CD4-positive, alpha-beta T cell treated with Interleukin-17A for 1 hour (primary cell): ENCODE measurements at places on chromosomes 2 and 18.
A peak's percentile ranks its signal among the peaks of the same experiment; 100 is the strongest.

GRCh38 chr2:236661061-236661761, 91.6 kb downstream of the ACKR3 start:
- no peak for DNase-seq

DNA sequence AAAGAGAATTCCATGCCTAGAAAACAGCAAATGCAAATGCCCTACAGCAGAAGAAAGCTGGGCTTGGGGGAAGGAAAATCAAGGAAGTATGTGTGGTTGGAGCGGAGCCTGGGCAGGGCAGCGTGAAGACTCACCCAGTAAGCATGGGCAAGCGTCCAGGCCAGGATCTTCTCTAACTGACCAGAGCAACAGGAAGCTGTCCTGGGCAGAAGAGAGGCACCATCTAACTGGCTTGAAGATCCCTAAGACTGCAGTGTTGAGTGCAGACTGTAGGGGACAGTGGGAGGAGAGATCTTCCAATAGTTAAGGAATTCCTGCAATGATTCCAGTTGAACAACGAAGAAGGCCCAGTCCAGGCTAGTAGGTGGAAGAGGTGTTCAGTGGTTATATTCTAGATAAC, 57.9 kb downstream of the NXPH2 start:
- DNase-seq = no peak

DNA sequence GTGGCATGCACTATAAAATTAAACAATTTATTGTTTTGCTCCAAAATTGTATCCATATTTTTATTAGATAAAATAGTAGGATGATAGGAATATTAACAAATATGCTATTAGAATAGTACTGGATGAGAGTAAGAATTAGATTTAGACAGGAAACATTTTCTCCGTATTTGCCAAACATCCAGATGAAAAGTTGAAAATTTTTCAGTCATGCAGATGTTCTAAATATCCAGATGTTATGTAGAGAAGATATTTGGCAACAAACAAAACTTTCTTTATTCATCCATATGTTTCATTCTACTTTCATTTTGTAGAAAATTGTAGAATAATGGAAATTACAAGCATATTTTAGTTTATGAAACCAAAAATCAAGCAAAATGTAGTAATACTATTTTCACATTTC, 45.2 kb upstream of the NEUROD1 start:
- no peak for DNase-seq

GRCh38 chr2:102758439-102758838, 3.4 kb upstream of the TMEM182 start:
- DNase-seq = no peak

- DNase-seq = no peak
These were observed 27.0 kb downstream of the TFPI start for GRCh38 chr2:187527262-187527661.

- DNase-seq = no peak
These were observed 917.6 kb upstream of the ACVR2A start for GRCh38 chr2:146927080-146927711.

- DNase-seq = no peak
These were observed 75.3 kb upstream of the RIOK3 start for GRCh38 chr18:23377669-23378301.

DNA sequence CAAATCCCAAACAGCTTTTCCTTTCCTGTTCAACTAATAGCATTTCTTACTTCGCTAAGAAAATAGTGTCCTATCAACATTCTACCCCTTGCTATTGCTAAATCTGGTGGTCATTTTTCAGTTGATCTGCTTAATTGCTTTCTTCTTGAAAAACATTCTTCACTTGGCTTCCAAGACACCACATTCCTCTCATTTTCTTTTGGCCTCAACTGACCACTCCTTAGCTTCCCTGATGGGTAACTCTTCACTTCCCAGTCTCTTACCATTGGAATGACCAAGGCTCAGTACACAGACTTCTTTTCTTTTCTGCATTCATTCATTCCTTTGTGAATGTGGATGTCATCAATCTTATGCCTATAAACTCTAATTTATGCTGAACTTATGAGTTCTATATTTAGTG, 230.8 kb upstream of the CDH2 start:
- no peak for DNase-seq

DNA sequence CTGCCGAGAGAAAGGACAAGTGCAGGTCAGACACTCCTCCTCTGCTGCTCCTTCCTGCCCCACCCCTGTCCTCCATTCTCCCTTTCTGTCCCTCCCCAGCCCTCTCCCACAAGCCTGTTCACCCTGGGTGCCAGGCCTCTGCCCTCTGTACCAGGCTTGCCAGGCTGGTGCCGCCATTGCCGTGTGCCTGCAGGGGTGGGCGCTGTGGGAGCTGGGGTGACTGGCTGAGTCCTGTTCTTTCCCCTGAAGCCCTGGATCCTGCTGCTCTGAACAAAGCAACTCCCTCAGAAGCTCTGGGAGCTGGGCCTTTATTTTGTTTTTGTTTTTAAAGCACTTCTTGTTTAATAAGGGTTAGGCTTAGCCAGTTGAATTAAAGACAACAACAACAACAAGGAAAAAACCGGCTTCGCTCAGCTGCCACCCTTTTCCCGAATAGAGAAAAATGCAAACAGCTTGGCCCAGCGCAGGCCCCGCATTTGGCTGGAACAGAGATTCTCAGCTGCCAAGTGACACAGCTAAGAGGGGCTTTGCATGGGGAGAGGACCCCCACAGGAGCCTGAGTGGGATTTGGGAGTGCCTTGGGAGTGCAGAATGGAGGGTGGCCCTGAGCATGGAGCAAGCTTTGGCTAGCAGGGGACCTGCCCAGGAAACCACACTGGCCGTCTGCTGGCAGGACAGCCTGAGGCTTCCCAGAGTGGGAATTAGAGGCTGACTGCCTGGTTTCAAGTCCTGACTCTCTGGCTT, 9.1 kb downstream of the PCARE start:
- no peak for DNase-seq

DNA sequence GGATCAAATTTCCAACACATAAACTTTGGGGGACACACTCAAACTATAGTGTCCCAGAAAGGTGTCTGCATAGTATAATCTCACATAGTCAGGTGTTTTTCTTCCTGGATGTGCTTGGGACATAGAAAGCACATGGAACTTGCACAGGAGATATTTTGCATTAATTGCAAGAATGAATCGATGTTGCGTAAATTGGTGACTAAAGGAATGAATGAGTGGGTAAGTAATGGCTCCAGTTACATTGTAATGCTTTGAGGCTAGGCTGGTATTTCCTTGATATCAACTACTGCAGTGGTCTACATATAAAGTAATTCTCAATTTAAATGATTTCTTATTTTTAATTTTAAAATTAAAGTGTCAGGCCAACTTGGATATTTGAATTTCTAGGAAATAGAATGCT, 53.4 kb downstream of the SH3RF3 start:
- no peak for DNase-seq

- no peak for DNase-seq
These were observed 29.4 kb upstream of the ZNF516 start for GRCh38 chr18:76524477-76524876.

- DNase-seq = no peak
These were observed 89.8 kb downstream of the KLHL14 start for GRCh38 chr18:32683044-32683443.

- DNase-seq = no peak
These were observed 68.6 kb downstream of the STEAP3 start for GRCh38 chr2:119292226-119292625.

DNA sequence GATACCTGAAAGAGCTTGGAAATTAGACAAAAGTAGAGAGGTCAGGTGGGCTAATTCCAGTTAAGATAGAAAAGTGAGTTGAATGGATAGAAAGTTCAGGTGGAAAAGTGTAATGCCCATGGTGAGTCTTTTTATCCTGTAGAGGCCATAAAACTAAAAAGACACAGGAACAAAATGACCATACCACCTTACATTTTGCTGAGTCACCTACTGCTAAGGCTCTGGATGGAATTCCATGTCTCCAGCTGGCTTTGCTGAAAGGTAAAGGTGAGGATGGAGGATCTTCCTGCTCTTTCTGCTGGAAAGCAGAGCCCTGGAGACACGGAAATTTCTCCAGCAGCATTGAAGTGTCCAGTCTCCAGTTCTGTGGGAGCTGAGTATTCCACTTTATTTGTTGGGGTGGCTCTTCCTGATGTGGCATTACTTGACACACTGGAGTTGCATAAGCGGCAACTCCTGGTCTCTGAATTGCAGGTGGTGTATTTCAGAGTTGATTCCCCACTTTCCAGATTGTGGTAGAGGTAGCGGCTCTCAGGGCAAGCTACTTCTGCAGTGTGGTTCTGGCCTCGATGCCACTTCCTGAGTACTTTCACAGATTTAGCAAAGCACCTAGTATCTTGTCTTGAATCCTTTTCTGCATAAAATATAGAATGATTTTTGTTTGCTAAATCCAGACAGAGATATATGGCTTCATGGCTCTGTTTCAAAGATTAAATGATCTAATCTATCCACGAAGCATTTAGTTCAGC, 10.7 kb downstream of the IL1RL2 start:
- DNase-seq = no peak

DNA sequence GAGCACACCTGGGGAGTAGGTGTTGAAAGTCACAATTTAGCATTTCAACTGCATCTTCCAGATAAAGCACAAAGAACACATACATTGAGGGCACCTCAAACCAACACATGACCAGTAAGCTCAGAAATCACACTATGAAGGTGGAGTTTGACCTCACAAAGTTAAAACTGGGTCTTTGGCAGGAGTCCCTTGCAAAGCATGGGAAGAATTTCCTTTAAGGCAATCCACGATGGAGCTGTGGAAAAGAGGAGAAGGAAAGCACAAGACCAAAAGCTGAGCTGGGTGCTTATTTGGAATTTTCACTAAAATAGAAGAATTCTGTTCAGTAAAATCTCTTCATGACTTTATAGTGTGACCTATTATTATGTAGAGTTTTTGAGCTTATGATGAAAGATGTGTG, 212.9 kb upstream of the APCDD1 start:
- DNase-seq = no peak

GRCh38 chr2:60857056-60857455, 24.3 kb upstream of the REL start:
- no peak for DNase-seq

GRCh38 chr2:197760293-197760657, 24.8 kb downstream of the BOLL start:
- no peak for DNase-seq

DNA sequence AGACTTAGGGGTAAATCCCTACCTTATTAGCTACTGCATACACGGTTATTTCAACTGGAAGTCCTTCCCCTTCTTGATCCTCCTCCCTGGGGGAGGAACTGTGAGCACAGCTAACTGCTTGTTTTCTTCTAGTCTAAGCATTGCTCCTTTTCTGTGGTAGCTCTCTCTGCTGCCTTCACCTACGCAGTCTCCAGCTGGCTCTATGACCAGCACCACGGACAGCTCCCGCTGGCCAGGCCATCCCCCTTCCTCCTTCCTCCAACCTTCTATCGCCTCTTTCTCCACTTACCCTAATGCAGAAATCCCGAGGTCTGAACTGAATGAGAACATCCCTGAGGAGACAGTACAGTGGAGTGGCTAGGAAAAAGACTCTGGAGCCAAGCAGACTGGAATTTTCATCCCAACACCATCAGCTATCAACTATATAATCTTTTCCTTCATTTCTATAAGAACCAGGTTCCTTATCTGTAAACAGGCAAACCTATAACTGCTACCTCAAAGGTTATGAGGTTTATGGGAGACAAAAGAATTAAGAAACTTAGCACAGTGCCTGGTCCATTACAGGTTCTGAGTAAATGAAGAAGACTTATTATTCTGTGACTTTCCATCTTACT, 4.7 kb upstream of the CFAP65 start:
- DNase-seq = no peak

DNA sequence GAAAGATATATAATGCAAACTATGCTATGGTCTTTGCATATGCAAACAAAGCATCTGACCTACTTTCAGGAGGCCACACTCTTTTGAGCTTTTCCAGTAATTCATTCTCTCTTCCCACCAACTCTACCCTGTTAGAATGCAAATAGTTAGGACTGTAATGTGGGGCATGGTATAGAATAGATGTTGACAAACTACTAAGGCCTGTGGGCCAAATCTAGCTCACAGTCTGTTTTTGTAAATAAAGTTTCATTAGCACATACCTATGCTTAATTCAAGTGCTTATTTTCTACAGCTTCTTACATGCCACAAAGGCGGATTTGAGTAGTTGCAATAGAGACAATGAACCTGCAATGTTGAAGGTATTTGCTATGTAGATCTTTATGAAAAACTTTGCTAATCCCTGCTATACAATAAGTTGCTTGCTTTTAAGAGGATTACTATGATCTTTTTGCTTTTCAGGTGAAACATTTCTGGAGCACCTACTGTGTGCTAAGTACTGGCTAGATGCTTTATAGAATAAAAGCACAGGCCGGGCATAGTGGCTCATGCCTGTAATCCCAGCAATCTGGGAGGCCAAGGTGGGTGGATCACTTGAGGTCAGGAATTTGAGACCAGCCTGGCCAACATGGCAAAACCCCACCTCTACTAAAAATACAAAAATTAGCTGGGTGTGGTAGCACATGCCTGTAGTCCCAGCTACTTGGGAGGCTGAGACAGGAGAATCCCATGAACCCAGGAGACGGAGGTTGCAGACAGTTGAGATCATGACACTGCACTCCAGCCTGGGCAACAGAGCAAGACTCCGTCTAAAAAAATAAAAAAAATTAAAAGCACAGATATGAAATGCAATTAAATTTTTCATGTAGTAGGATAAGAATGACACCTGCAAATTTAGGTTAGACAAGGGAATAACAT, 267.8 kb downstream of the DPP10 start:
- no peak for DNase-seq

- no peak for DNase-seq
These were observed 90.1 kb downstream of the TCF4 start for GRCh38 chr18:55497825-55498403.

DNA sequence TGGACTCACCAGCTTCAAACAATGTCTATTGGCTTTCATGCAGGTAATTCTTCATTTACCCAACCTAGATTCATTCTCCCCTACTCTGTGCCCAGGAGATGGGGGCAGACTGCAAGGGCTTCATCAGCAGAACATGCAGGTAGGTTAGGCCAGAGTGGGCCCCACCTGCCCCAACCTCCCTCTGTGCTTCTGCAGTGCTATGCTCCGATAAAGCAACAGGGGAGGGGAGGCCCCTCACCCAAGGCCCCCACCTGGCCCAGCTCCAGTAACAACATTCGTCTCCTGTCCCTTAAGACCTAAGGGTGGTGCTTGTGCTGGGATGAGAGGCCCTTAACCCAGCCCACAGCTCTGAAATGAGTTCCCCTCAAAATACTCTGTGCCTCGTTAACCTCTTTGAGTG, 16.7 kb upstream of the GYPC start:
- no peak for DNase-seq

- DNase-seq = no peak
These were observed 141.4 kb downstream of the KCTD1 start for GRCh38 chr18:26406854-26407517.

GRCh38 chr2:98505311-98505808, 60.7 kb downstream of the INPP4A start:
- peak; percentile 36 for DNase-seq
